ENCODE measurements at places on chromosomes 2 and 18.

DNA sequence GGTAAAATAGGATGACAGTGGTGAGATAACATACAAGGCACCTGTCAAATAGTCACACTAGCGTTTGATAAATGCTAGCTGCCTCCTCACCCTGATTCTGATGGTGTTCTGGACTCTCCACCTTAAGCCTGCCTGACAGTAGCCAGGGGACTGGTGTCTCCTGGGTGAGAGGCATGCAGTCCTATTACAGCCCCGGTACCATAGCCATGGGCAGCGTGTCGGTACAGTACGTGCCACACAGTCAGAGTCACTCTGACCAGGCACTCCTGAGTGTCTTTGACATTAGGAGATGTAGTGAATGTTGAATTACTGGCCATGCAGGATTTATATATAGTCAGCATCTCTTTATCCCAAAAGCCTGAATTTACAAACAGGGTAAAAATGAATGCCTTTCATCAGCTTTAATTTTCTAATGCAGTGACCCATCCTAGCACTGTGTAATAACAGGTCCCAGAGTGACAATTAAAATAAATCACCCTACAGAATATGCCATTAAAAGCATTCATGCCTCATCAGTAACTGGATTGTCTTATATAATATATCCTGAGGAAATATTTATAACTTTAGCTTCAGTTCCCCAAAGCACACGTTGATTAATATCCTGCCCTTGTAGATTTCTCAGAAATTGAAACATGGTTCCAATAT is 760.3 kb upstream of the SOX11 start:
- no peak for DNase-seq

DNA sequence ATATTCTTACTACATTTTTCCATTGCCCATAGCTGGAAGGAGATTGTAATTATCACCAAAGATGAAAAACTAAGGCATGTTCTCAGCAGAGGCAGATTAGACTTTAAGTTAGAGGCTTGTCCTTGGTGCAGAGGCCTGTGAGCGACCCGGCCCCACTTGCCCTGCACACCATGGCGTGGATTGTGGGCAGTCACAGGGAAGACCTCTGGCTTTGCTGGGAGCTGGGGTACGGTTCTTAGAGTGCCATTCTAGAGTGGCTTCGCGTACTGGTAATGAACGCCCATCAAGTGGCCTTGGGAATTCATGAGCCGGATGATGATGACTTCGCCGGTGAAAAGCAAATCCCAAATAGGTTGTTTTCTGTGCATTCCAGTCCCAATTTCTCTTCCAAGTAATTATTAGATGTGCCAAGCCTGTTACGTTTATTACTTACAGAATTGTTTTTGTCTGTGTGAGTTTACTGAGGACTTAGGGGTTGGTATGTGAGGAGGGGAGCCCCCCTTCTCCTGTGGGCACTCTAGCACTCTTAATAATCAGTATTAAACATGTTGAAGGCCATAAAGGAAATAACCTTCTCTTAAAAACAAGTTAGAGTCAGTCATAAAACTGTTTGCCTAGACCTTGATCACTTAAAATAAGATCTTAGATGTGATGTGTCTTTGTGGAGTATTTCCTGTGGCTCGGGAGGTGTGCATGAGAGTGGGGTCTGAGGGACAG is 90.6 kb downstream of the LDLRAD4 start:
- DNase-seq, result no peak

- no peak for DNase-seq
Observed at GRCh38 chr18:41052625-41053024, 902.4 kb upstream of the PIK3C3 start.

DNA sequence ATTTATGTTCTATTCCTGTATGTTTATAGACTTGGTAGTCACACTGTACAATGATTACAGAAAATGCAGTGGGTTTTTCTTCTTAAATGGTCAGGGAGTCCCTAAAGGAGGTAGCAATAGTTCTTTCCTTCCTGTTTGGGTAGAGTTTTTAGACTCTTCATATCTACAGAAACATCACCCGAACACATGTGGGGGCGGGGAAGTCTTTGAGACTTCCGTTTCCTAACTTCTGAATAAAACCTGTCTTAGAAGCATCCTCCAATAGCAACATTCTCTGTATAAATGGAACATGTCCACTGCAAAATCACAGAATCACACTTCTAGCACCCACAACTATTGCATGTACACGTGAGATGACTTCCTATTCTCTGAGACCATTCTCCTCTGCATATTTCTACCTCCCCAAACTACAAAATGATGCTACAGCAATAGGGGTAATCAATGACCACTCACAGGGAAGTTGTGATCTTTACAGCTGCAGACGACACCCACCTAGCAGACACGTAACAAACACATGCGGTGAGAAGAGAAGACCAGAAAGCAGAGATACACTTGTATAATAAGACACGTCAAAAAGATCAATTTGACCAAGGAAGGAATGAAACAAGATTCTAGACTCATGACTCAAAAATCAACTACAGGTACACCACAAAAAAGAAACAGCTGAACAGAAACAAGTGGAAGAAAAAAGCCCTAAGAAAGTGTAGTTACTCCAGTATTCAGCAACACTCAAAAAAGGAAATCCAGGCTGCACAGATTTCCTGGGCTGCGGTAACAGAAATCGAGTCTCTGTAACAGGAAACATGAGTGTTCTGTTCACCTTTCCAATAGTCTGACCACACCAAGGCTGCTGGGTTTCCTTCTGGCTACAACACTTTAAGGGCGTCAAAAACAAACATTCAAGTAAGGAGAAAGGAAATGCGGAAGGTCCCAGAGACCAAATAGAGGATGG is 120.4 kb downstream of the ZNF516 start:
- DNase-seq, result peak; percentile 71

GRCh38 chr18:6881034-6881820 is 151.7 kb downstream of the ARHGAP28 start:
- no peak for DNase-seq

GRCh38 chr2:239688840-239689239 is 288.0 kb upstream of the HDAC4 start:
- DNase-seq, result no peak

GRCh38 chr2:60319031-60319547 is 234.4 kb downstream of the BCL11A start:
- DNase-seq, result no peak

DNA sequence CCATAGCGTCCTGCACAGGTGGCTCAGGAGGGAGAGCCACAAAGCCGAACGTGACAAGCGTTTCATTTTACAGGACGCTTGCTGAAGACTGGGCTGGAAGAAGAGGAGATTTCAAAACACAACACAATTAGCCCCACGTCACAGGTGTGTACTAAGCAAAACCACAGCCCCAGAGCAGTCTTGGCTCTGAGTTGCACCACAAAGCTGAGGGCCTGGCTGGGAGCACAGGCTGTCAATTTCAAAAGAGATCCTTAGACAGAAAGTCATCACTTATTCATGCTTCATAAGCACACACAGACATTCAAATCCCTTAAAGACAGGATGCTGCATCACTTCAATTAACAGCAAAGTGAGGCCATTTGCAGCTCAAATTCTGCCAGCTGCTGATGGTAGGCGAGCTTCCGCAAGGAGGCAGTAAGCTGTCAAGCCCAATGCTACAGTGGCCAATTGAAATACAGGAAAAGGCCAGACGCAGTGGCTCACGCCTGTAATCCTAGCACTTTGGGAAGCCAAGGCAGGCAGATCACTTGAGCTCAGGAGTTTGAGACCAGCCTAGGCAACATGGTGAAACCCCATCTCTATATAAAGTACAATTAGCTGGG is 79.6 kb downstream of the SKA1 start:
- DNase-seq, result no peak

- no peak for DNase-seq
Observed at GRCh38 chr2:161870401-161870930, 203.5 kb downstream of the DPP4 start.

DNA sequence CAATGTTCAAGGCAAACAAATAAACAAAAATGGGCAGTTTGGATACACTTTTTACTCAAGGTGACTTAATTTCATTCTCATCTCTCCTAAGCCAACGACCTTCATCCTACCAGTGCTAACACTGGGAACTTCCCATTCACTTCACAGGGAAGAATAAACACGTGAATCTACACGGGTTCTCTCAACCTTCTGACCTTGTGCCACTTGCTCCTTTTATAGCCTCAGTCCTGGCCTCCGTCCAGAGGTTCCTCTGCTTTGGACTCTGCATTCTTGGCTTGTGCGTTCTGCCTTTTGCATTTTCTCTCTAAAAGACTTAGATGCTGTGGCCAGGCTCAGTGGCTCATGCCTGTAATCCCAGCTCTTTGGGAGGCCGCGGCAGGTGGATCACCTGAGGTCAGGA is 13.8 kb downstream of the ZNF2 start:
- no peak for DNase-seq

DNA sequence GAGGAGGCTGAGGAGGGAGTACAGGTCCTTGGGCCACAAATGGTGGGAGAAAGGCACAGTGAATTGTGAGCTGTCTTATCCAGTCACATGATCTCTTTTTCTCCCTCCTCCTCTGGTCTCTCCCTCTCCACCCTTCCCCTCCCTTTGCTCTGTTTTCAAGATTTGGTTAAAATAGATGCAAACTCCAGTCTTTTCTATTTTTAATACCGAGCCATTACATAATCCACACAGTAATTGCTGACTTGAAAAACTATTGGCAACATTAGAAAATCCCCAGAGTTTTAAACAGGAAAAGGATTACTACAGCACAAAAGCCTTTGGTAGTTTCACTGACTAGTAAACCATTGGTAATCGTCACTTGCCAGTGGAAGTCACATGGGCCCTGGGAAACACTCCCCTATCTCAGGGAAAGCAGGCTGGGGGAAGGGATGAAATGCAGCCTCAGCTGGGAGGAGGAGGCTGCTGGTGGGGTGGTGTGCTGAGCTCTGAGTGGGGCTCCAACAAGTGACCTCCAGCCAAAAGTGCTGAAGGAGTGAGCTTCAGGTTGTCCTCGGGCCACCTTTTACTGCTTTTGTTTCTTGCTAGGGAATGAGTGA is 57.4 kb upstream of the PCBP1 start:
- DNase-seq, result no peak

- DNase-seq, result no peak
Observed at GRCh38 chr2:216800836-216801235, 59.0 kb downstream of the TNP1 start.

DNA sequence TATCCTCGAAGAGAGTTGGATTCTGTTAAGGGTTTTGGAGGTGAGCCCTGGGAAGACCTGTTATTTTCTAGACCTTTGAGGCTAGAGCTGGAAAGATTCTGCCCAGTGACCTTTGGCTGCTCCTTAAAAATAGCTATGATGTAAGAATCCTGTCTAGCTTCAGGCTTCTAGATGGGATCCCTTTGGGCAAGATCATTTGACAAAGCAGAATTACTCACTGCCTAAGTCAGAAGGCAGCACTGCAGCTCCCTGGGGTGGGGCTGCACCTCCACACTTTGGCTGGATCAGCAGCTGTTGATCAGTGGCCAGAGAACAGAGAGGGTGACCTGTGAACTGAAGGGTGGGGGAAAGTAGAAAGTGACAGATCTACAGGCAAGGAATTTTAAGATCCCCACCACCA is 103.8 kb downstream of the ASAP2 start:
- DNase-seq, result no peak

GRCh38 chr2:165700531-165700930 is 93.5 kb downstream of the GALNT3 start:
- DNase-seq, result no peak

GRCh38 chr2:61662990-61663389 is 124.8 kb upstream of the XPO1 start:
- no peak for DNase-seq

DNA sequence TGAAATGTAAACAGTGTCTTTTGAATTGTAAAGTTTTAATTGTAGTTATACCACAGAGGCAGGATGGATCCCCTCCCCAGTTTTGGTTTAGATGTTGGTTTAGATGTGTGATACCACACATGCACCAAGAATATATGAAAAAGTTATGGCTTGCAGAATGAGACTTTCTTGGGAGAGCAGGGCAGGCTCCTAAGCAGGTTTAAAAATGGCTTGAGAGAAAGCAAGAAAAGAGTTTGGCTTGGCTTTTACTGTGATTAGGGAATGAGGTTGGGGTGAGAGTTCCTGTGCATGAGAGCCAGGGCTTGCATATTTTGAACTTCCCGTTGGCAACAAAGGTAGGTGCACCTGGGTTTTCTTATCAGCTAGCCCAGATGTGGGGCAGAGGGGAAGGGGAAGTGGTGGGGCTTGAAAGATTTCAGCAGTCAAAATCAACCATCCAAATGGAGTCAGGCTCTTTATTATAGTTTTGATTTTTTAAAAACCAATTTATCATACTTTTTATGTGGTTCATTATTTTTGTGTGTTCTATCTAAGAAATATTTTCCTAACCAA is 246.9 kb downstream of the MTX2 start:
- DNase-seq, result no peak
